ENCODE measurements at places on chromosomes 16 and 17.

DNA sequence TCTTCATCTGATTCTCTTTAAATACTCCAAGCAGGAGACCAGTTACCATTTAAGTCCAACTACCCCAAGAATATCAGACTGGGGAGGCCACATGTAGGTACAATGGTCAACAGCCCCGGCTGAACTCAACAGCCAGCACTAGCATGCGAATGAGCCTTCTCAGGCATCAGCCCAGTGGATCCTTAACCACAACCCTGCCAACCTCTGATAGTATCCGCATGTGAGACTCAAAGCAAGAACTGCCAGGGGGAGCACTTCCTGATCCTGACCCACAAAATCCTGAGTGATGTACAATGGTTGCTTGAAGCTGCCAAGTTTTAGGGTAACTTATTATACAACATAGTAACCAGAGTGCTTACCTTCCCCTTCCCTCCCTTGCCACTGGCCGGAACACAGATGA is 4.0 kb downstream of the PYY start:
- DNase-seq, result no peak
- H3K36me3 ChIP-seq, result no peaks in the 10 kb centered on the region
- H3K27me3 ChIP-seq, result no peaks in the 10 kb centered on the region
- H3K4me3 ChIP-seq, result no peak overlapping the region
- no peaks in the 10 kb centered on the region for H3K4me1 ChIP-seq

DNA sequence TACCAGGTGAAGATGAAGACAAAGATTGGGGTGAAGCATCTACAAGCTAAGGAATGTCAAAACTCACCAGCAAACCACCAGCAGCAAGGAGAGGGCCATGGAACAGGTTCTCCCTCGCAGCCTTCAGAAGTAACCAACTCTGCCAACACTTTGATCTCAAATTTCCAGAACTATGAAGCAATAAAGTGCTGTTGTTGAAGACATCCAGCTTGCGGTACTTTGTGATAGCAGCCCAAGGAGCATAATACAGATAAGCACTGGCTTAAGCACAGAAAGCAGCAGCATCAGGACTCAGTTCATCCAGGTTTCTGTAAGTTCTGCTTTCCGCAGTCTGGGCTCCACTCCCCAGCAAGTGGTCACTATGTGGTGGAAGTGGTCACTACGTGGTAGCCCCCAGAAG is 16.0 kb upstream of the CDRT4 start:
- peaks cover 9% of the 10 kb centered on the region for H3K4me1 ChIP-seq
- no peaks in the 10 kb centered on the region for H3K27me3 ChIP-seq
- H3K27ac ChIP-seq, result no peak overlapping the region
- no peak overlapping the region for H3K4me3 ChIP-seq

- DNase-seq, result no peak
- no peaks in the 10 kb centered on the region for H3K27me3 ChIP-seq
- no peak within 1 kb of the TSS for H3K27ac ChIP-seq
- H3K4me1 ChIP-seq, result peaks cover 3% of the 10 kb centered on the region
Measured at GRCh38 chr17:68457168-68457538, at the start of gene WIPI1. TSS of gene WIPI1 (minus strand) at chr17:68457496. CDS start at chr17:68457421, 75 bp downstream.

GRCh38 chr16:84013787-84014569 is 28.6 kb downstream of the SLC38A8 start:
- no peak overlapping the region for H3K27ac ChIP-seq
- peak; percentile 100 for DNase-seq
- H3K27me3 ChIP-seq, result no peaks in the 10 kb centered on the region
- no peak overlapping the region for H3K4me3 ChIP-seq

DNA sequence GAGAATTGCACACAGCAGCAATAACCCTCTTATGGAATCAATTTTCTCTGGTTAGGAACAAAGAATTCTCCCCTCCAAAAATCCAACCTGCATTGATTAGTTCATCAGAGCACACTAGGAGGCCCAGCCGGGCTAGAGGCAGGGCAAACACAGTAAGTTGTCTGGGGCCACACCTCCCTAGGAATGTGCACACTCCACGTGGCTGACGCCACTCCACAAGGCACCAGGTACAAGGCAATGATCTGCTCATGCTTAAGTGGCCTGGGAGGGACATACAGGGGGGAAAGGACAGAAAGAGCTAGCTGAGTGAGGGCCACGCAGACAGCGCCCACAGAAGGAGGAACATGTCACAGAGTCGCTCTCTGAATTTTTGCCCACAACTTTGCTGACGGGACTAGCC is 107.6 kb downstream of the SLC39A11 start:
- no peak overlapping the region for H3K4me3 ChIP-seq
- H3K4me1 ChIP-seq, result no peaks in the 10 kb centered on the region
- DNase-seq, result no peak
- no peak overlapping the region for H3K27ac ChIP-seq
- H3K27me3 ChIP-seq, result no peaks in the 10 kb centered on the region

- no peaks in the 10 kb centered on the region for H3K36me3 ChIP-seq
- no peaks in the 10 kb centered on the region for H3K27me3 ChIP-seq
- no peaks in the 10 kb centered on the region for H3K4me1 ChIP-seq
- H3K27ac ChIP-seq, result no peak overlapping the region
- H3K4me3 ChIP-seq, result no peak overlapping the region
Measured at GRCh38 chr16:75024182-75024581, 25.4 kb downstream of the ZNRF1 start.

GRCh38 chr16:10849736-10850477 is 27.1 kb upstream of the CIITA start:
- H3K27ac ChIP-seq, result no peak overlapping the region
- no peaks in the 10 kb centered on the region for H3K27me3 ChIP-seq
- H3K36me3 ChIP-seq, result no peaks in the 10 kb centered on the region
- no peaks in the 10 kb centered on the region for H3K4me1 ChIP-seq

GRCh38 chr17:51869387-51869786 is 289.1 kb downstream of the CA10 start:
- H3K4me3 ChIP-seq, result no peak overlapping the region
- peaks cover 1% of the 10 kb centered on the region for H3K4me1 ChIP-seq
- no peaks in the 10 kb centered on the region for H3K36me3 ChIP-seq

- H3K4me3 ChIP-seq, result no peak overlapping the region
- DNase-seq, result no peak
- H3K36me3 ChIP-seq, result peaks cover 3% of the 10 kb centered on the region
- H3K4me1 ChIP-seq, result no peaks in the 10 kb centered on the region
Measured at GRCh38 chr17:38467491-38467890, 39.2 kb downstream of the ARHGAP23 start.

GRCh38 chr16:10776280-10776679 is 32.6 kb downstream of the NUBP1 start:
- no peaks in the 10 kb centered on the region for H3K36me3 ChIP-seq
- DNase-seq, result no peak
- H3K27me3 ChIP-seq, result no peaks in the 10 kb centered on the region
- H3K27ac ChIP-seq, result no peak overlapping the region
- no peaks in the 10 kb centered on the region for H3K4me1 ChIP-seq

DNA sequence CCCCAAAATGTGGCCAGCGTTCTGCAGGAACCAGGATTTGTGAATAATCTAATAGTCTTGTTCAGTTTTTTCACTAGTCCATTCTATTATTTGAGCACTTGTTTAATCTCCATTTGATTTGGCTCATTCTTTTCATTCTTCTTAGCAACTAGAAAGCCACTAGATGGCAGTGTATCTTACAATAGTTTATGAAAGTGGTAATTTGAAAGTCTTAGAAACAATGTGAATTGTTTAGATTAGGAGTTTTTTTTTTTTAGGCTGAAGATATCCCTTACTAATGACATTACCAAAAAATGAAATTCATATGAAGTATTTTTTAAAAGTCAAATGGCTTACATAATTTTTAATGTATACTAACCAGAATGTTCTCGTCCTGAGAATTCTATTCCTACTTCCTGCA is 6.7 kb downstream of the ERI2 start:
- H3K27me3 ChIP-seq, result no peaks in the 10 kb centered on the region
- no peak overlapping the region for H3K4me3 ChIP-seq

DNA sequence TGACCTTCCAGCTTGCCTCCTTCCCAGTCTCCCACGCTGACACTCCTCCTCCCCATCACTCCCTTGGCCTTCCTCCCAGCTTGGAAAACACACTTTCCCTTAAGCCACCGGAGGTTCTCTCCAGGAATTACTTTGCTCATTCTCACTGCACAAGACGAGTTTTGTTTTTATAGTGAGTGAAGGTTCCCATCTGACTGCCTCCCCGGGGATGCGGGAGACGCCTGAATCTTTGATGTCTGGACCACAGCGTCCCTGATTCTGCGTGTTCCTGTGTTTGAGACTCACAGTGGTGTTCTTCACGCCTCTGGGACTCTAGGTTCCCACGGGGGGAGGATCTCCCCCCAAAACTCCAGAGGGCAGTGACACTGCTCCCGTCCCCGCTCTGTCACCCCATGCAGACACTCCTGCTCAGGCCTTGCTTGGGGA is 2.0 kb downstream of the DNAI2 start:
- no peak overlapping the region for H3K4me3 ChIP-seq
- H3K36me3 ChIP-seq, result no peaks in the 10 kb centered on the region

- DNase-seq, result no peak
- no peak overlapping the region for H3K27ac ChIP-seq
- H3K36me3 ChIP-seq, result no peaks in the 10 kb centered on the region
- H3K4me3 ChIP-seq, result no peak overlapping the region
Measured at GRCh38 chr16:72458035-72458434, 286.1 kb upstream of the PMFBP1 start.

GRCh38 chr17:64146418-64147109 is 16.6 kb upstream of the ERN1 start:
- H3K4me3 ChIP-seq, result peak overlapping the region; percentile 82
- peak overlapping the region; percentile 53 for H3K27ac ChIP-seq
- H3K36me3 ChIP-seq, result no peaks in the 10 kb centered on the region
- no peaks in the 10 kb centered on the region for H3K27me3 ChIP-seq
- no peaks in the 10 kb centered on the region for H3K4me1 ChIP-seq

GRCh38 chr17:71987634-71988033 is 133.2 kb upstream of the SOX9 start:
- H3K36me3 ChIP-seq, result no peaks in the 10 kb centered on the region
- peak; percentile 35 for DNase-seq

DNA sequence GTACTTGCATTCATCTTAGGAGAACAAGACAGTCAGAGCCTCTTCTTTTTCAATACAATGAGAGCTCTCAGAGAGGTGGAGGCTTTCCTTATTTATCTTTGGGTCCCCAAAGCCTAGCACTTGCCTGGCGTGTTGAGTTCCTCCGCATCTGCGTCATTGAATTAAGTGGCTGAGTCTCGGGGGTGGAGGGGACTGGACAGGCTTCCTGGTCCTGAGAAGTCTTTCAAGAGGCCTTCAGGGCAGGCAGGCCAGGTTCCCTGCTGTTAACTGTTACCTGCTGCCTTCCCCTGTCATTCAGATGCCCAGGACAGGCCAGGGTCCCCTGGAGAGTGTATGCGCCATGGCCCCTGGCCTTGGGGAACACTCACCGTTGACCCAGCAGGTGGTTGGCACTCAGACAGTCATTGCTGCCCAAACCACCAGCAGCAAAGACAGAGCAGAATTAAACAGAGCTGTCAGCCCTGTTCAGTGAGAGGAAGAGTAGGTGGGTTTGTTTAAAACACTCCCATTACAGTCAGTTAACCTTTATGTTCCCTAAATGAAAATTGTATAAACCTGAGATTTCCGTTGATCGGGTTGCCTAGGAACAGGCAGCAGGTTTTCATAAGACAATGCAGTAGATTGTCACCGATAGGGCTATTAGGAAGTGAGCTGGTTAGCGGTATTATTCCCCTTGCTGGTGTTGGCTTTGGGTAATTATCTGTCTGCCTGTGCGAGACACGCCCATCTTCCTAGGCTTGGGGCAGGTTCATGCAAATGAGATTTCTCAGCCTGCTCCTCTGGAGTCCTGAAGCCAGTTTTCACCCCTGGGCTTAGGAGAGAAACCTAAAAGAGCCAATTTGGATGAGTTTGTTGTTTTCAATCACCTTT is 132.7 kb downstream of the CCDC182 start:
- no peaks in the 10 kb centered on the region for H3K27me3 ChIP-seq
- H3K36me3 ChIP-seq, result no peaks in the 10 kb centered on the region
- peak; percentile 91 for DNase-seq
- peaks cover 10% of the 10 kb centered on the region for H3K4me1 ChIP-seq

GRCh38 chr17:63116967-63117830 is 151.2 kb downstream of the TANC2 start:
- no peak overlapping the region for H3K27ac ChIP-seq
- peak; percentile 58 for DNase-seq
- no peak overlapping the region for H3K4me3 ChIP-seq
- no peaks in the 10 kb centered on the region for H3K36me3 ChIP-seq

DNA sequence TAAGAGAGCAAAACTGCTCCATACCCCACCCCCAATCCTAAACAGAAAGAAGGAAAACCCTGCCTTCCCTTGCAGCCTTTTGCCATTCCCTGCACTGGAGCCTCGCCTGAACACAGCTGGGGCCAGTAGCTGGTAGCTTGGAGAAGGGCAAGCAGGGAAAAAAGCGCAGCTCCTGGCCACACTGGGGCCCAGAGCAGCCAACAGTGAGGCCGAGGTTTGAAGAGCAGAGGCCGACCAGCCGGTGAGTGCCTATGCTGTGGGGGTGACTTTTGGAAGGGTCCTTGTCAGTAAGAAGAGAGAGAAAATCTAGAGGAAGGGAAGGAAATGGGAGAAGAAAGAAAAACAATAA is 3.2 kb upstream of the HOXB9 start:
- no peak overlapping the region for H3K4me3 ChIP-seq
- peaks cover 80% of the 10 kb centered on the region for H3K27me3 ChIP-seq
- no peak overlapping the region for H3K27ac ChIP-seq

GRCh38 chr16:73714976-73715375 is 581.6 kb upstream of the PSMD7 start:
- no peak for DNase-seq
- H3K36me3 ChIP-seq, result no peaks in the 10 kb centered on the region
- H3K27me3 ChIP-seq, result no peaks in the 10 kb centered on the region
- no peaks in the 10 kb centered on the region for H3K4me1 ChIP-seq

GRCh38 chr16:2493605-2494004 is 18.7 kb downstream of the TBC1D24 start:
- H3K4me1 ChIP-seq, result no peaks in the 10 kb centered on the region
- no peaks in the 10 kb centered on the region for H3K27me3 ChIP-seq
- H3K27ac ChIP-seq, result no peak overlapping the region
- no peak overlapping the region for H3K4me3 ChIP-seq

DNA sequence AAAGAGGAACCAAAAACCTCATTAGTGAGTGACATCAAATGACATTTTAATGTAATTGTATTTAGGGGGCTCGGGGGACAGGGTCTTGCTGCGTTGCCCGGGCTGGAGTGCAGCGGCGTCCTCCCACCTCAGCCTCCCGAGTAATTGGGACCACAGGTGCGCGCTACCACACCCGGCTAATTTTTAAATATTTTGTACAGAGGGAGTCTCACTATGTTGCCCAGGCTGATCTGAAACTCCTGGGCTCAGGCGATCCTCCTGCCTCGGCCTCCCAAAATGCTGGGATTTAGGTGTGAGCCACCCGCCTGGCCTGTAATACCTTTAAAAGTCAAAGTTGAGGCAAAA is 581 bp downstream of the SNRNP25 start:
- H3K4me1 ChIP-seq, result peaks cover 2% of the 10 kb centered on the region
- H3K36me3 ChIP-seq, result peaks cover 26% of the 10 kb centered on the region
- no peak for DNase-seq
- no peaks in the 10 kb centered on the region for H3K27me3 ChIP-seq

DNA sequence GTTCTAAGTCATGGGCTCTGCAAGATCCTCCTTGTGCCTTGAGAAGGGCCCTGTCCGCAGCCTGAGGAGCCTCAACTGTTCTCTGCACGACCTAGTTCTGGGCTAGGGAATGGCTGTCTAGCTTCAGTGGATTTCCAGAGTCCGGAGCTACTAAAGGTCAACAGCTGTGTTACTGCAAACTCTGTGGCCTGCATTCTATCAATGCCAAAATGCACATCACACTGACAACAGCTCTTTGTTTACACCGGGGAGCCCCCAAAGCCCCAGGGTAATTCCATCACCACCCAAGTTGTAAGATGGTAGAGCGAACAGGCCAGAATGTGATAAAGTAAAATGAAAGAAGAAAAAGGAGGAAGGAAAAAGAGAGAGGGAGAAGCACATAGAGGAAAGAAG is 610.2 kb downstream of the MAF start:
- H3K4me3 ChIP-seq, result no peak overlapping the region
- H3K4me1 ChIP-seq, result peaks cover 5% of the 10 kb centered on the region
- H3K36me3 ChIP-seq, result no peaks in the 10 kb centered on the region
- H3K27me3 ChIP-seq, result no peaks in the 10 kb centered on the region
